ENCODE measurements at places on chromosomes 11 and 22.

GRCh38 chr11:43917851-43918250 lies 24.6 kb upstream of the C11orf96 start:
- DNase-seq: no peak

- DNase-seq: no peak
These were observed 124.7 kb upstream of the POU2AF2 start for GRCh38 chr11:111120696-111121302.

GRCh38 chr11:107683061-107683460 lies 28.8 kb downstream of the SLN start:
- no peak for DNase-seq

GRCh38 chr11:111361874-111362273 lies 17.2 kb downstream of the POU2AF1 start:
- DNase-seq: no peak

DNA sequence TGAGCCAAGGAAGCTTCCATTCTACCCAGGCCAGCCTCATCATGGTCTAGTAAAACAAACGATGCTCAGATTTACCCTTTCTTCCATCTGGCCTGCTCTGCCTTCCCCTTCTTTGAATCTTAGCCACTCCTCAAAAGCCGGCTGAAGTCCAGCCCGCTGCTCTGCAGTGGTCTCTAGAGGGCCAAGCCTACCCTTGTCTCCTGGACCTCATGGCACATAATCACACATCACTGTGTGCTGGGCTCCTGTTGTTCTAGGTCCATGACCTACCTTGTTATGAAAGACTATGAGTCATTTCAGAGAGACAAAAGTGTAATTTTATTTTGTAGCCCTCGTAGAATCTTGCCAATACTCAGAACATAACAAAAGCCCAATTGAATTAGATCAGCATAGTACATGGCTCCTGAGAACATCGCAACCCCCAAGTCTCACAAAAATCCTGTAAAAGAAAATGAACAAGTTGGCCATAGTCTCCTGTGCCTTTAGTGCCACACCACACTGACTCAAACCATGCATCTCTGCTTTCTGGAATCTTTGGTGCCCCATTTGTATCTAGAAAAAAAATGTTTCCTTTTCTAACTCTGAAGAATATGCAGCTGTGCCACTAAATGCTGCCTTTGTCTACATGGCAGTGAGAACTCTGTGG lies 192.7 kb downstream of the OPCML start:
- no peak for DNase-seq

- no peak for DNase-seq
These were observed 47.1 kb upstream of the CTSC start for GRCh38 chr11:88384669-88385005.

- DNase-seq: no peak
These were observed 58.6 kb downstream of the SYTL2 start for GRCh38 chr11:85752201-85752889.

- no peak for DNase-seq
These were observed 37.5 kb downstream of the IRAG1 start for GRCh38 chr11:10655943-10656576.

DNA sequence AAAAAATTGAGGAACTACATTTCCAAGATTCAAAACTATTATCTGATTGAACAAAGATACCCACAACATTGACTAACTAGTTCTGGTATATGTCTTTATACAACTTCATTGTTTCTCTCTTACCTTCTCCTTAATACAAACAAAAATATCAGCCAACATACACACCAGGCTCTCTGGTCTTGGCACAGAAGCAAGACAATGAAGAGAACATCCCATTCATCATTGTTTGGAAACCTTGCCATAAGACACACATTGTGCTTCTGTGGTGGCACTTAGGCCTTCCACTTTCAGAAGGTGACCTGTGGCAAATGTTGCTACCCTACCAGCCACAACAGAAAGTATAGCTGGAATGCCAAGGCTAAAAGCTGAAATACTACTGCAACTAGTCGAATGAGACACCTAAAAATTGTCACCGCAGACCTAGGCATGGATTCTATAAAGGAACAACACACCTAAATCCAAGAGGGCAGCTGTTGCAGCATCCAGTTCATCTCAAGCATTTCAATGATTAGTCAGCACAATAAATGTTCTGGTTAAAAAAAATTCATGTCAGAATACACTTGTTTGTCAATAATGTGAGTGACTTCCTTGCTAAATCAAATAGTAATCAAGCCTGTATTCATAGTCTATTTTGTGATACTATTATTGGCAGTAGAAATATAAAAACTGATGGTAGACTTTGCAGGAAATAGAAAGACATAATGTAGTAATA lies 26.3 kb downstream of the MAP6 start:
- DNase-seq: no peak

DNA sequence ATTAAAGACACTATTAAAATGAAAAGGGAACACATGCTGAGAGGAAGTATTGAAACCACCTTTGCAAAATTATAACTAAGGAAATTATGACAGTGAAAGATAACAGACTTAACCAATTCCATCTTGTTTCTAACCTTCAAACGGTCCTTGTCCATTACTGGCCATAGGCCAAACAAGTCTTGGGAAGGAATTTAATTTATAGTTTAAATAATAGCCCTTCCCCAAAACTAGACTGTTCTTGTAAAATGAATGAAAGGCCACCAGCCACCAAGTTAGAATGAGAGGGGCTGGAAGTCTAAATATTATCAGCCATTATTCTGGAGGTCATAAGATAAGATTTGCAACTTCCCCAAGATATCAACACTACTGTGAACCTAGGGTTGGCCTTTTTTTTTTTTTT lies 1.8 kb upstream of the TALDO1 start:
- DNase-seq: no peak

GRCh38 chr11:13208921-13209320 lies 68.7 kb upstream of the BMAL1 start:
- no peak for DNase-seq

DNA sequence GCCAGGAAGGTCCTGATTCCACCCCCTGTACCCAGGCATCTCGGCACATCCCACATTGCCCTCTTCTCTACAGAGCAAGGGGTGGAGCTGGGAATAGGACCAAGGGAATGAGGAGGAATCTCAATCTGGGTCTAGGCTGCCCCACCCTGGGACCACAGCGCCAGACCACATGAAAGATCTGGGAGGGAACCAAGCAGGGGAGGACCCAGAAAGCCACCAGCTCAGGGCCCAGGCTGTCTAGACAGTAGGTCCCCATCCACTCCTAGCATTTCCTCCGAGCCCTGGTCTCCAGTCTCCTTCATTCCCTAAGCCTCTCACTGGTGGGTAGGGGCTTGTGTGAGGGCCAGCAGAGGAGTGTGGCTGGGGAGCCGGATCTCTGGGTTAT lies 11.6 kb downstream of the PHLDB1 start:
- DNase-seq: no peak

- peak; percentile 72 for DNase-seq
These were observed 81.0 kb upstream of the CTSC start for GRCh38 chr11:88418508-88418907.

DNA sequence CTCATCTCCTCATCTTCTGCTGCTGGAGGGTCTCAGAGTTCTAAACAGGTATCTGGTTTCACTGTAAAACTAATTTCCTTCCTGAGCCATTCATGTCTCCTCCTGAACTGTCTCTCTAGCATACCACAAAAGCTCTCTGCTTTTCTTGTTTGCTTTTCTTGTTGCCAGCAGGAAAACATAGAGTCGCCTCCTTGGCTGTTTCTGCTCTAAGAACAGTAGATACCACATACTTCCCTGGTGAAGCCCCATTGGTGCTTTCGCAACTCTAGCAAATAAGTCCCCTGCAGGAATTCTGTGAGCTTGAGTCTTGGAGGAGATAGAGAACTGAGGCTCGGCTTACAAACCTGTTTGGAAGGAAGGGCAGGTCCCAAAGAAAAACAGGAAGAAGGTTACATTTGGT lies 7.0 kb downstream of the DIXDC1 start:
- DNase-seq: no peak

GRCh38 chr22:27756212-27756660 lies 45.3 kb downstream of the MN1 start:
- DNase-seq: no peak

- no peak for DNase-seq
These were observed 14.2 kb downstream of the ALG12 start for GRCh38 chr22:49904040-49904369.

GRCh38 chr11:59417023-59417422 lies 9.2 kb downstream of the OR5A2 start:
- no peak for DNase-seq

GRCh38 chr11:69442012-69442806 lies 39.3 kb upstream of the LINC01488 start:
- DNase-seq: no peak

- DNase-seq: no peak
These were observed 9.8 kb upstream of the TSSC4 start for GRCh38 chr11:2390725-2391151.

Data from NCI-H1105 treated with DMSO at 0.1 percent for 48 hours (cell line).